ENCODE measurements at places on chromosomes 13 and 19. TPM values are rescaled to one million over a fixed set of nuclear protein-coding genes. Genes with fewer than 3 reads are reported as not detected.

GRCh38 chr13:33931397-33932311 lies 113.7 kb downstream of the RFC3 start:
- peak; percentile 35 for DNase-seq

DNA sequence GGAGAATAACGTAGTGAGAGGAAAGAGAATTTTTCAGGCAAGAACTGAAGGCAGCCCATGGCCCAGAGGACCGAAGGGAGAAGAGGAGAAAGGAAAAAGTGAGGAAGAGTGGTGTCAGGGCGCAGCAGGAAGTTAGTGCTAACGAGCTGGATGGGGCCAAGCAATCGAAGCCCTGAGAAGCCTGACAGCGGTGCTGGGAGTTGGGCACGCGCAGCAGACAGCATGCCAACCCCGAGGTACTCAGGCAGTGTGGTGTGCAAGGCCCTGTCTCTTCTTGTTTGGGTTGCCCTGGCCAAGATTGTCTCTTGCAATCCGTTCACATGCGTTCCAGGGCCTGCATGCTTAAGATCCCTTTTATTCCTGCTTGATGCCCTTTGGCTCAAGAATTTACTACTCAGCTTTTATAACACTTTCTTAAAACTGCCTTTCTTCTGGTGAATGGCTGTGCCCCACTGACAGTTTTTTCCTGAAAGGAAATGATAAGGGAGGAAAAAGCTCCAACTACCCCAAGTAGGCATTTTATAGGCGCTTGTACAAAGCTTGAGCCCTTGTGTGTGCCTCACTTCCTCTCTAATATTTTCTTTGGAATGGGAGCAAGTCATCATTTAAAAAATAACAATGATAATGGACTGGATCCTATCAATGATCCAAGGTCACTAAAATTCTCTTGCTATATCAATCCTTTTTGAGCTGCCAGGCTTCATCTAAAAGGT lies 115.4 kb downstream of the FLT1 start:
- DNase-seq, result no peak

GRCh38 chr13:51047434-51048165 lies 63.5 kb downstream of the C13orf42 start:
- DNase-seq, result no peak

DNA sequence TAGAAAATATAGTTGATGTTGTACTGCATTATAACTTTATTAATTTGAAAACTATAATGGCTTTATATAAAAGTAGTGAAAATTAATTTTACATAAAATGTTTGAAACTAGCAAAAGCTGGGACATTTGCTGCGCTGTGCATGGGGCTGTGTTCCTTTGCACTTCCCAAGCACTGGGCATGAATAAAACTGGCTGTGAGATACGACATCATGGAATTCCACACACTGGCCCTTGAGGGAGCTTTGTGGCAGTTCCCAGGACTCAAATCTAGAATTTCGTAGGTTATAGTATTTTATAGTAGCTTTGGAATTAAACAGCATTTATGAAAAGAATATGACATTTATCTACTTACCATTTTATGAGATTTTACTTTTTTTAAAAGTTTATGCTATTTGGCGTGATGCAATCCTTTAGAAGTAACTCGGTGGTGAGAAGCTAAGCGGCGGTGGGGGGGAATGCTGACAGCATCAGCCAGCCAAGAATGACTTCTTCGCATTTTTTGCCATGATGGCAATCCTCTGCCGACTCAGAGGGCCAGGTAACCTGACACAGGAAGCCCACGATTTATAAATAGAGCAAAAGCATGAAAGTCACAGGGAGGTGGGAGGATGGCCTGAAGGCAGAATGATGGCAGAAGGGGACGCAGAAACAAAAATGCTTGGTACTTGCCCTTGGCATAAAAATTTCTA lies 553.5 kb downstream of the MYO16 start:
- DNase-seq, result peak; percentile 32

DNA sequence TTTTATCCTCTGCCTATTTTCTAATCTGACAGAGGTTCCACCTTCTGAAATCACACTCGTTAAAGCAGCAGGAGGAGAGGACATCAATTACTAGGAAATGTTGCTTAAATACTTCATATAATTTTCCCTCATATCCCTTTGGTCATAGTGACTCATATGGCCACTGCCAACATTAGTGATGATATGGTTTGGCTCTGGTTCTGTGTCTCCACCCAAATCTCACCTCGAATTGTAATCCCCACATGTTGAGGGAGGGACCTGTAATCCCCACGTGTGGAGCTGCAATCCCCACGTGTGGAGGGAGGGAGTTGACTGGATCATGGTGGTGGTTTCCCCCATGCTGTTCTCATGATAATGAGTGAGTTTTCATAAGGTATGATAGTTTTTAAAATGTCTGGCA lies 618.4 kb upstream of the SLITRK5 start:
- peak; percentile 39 for DNase-seq

Gene CABP5
- total RNA-seq, result not detected

Gene TMEM38A
- 1.0 TPM for total RNA-seq

Gene SYNE4
- not detected for total RNA-seq

Gene GPR183
- total RNA-seq, result 0.06 TPM

All from Daoy (cell line).